ENCODE measurements at places on chromosomes 1 and 21.

- DNase-seq = no peak
Observed at GRCh38 chr1:213083112-213083445, 32.0 kb downstream of the RPS6KC1 start.

GRCh38 chr1:7991504-7992440 lies 30.3 kb downstream of the PARK7 start:
- no peak for DNase-seq

GRCh38 chr1:85228972-85229371 lies 28.2 kb upstream of the SYDE2 start:
- no peak for DNase-seq

- DNase-seq = no peak
Observed at GRCh38 chr1:31434979-31435378, 22.0 kb downstream of the SERINC2 start.

DNA sequence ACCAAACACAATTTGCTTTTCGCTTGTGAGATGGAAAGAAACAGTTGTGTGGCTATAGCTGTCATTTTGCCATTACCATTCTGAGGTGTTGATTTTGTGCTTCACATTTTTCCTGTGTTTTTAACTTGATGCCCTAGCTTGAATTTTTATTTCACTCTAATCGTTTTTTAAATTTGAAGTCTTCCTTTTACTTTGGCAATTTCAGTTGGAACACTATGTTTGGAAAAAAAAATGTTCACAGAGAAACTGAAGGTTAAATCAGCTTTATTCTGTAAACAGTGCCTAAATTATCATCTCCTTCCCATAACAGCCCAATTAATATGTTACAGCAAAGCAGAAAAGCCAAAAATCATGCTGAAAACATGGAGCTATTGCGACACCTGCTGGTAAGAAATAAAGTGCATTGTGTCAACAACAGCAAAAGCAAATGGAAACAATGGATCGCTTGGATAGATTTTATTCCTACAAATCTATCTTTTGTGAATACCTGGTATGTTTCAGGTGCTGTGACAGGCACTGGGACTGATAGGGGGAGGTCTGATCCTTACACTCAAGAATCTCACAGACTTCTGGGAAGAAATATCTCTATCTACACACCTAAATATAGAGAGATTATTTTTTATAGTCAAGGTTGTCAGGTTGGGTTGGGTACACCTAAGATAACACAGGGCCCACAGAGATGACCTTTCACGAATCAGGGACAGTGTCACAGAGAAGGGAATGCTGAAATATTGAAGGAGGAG lies 16.2 kb upstream of the ERICH3 start:
- peak; percentile 74 for DNase-seq

- DNase-seq = peak; percentile 45
Observed at GRCh38 chr1:216910081-216910840, 187.0 kb upstream of the ESRRG start.

- DNase-seq = peak; percentile 79
Observed at GRCh38 chr1:155938220-155938627, 3.2 kb upstream of the RXFP4 start.

GRCh38 chr1:91741301-91741700 lies 144.7 kb downstream of the TGFBR3 start:
- no peak for DNase-seq

DNA sequence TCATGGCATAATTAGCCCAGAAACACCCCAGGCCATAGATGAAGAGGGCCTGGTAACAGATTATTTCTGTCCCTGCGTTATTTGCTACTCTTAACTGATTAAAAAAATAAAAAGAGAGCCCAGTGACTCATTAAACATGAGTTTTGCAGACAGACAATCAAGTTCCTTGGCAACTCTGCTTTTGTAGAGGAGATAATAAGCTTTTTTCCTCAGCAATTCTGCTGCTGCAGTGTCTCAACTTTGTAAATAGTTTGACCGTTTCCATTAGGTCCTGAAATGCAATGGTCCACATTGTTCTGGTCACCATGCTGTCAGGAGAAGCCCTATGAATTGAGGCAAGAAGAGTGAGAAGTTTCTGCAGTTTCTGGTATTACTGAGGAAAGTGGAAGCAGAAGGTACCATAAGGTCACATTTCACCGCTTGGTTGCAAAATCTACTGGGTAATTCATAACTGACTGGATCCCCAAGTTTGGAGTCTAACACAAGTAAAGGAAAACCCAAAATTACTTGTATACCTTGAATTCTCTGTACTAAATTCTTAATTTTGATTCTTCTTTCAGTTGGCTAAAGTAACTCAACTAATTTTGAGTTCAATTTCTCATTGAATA lies 139.5 kb downstream of the ZZZ3 start:
- DNase-seq = peak; percentile 67

GRCh38 chr1:94068999-94069918 lies 51.7 kb downstream of the ABCA4 start:
- DNase-seq = peak; percentile 58

DNA sequence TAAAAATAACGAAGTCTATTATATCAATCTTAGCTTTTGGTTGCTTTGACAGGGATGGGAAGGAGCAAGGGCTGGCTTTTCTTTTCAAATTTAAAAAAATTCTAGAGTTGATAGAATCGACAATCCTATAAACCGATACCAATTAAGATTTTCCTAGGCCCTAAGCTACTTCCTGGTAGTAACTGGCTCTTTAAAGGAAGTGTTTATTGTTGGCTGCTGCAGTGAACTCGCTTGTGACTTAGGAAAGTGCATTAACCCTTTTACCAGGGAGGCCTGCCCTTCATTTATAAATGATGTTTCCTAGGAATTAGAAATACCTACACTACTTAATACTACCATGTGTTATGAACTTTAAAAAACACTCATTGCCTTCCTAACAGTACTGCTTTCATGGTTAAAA lies 33.2 kb downstream of the ATP5PF start:
- DNase-seq = no peak

GRCh38 chr1:212073490-212073889 lies 37.9 kb downstream of the DTL start:
- DNase-seq = no peak

- DNase-seq = peak; percentile 42
Observed at GRCh38 chr1:39268112-39268581, 63.7 kb downstream of the MACF1 start.

DNA sequence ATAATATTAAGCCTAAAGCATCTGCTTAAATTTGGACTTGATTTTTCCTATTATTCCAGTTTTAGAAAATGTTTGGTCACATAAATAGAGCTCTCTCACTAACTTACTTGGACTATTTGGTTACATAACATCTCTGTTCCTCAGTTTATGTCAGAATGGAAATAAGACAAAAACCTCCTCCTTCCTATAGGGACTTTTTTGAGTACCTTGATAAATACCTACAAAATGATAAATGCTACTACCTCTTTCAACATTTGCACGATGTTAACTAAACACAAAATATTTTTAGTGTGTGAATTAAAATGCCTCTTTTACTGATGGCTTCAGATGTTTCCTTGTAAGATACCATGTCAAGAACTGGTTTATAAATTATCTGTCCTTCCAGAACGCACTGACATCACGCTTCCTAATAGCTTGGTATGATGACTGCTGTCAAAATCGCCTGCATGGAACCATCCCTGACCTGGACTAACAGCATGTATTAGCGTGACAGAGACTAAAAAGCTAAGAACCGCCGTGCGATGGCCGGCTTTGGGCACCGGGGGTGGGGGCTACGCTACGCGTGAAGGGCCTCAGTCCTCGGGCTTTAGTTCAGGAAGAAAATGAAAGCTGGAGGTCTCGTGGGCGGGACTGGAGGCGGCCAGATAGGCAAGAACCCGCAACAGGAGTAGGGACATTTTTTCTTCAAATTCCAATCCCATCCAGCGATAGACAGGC lies 133.2 kb upstream of the BARHL2 start:
- DNase-seq = peak; percentile 27

DNA sequence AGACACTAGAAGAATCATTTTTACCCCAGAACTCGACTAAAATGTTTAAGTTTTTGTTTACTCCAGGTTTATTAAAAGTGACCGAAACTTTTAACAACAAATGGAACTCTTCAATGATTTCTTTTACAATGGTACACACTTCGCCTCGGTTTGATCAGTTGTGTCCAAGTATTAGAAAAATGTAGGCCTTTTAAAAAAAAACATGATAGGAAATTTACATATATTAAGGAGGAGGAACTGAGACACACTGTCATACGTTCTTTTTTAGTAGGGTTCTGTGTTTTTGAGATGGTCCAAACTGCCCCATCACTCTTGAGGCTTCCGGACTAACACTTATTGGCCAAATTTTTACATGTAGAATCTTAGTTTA lies 1.3 kb downstream of the PRDM2 start:
- DNase-seq = no peak

DNA sequence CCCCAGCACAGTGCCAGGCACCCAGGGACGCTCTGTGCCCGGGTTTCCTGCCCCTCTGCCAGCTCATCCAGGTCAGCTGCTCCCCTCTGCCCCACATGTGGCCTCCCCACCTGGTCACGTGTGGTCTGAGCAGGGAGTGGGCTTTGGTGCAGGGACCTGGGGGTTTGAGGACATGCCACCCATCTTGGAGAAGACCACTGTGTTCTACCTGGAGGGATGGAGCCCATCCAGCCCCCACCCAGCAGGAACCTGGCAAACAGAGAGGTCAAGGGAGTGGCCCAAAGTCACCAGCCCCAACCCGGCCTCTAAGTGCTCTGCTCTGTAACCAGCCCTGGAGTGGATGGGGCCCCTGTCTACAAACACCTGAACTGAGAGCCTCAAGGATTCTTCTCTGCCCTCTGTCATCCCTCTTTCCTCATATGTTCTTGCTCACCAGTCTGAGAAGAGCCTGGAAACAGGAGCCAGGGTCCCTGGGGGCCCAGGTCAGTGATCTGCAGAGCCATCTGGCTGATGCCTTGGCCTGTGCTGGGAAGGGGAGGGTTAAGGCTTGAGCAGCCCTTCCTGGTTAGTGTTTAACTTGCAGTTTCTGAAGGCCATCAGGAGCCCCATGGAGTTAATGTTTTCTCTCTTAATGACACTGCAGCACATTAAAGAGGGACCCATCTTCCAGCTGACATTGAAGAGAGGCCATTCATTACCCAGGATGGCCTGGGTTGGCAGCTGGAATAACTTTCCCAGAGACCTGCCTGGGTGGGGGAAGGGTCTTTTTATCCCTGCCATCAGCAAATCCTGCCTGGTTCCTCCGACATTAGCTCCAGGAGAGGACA lies 235.4 kb downstream of the PTPRU start:
- no peak for DNase-seq

- no peak for DNase-seq
Observed at GRCh38 chr21:33070744-33070997, 730 bp downstream of the OLIG1 start.

- DNase-seq = no peak
Observed at GRCh38 chr1:237894131-237894530, 3.4 kb upstream of the ZP4 start.

DNA sequence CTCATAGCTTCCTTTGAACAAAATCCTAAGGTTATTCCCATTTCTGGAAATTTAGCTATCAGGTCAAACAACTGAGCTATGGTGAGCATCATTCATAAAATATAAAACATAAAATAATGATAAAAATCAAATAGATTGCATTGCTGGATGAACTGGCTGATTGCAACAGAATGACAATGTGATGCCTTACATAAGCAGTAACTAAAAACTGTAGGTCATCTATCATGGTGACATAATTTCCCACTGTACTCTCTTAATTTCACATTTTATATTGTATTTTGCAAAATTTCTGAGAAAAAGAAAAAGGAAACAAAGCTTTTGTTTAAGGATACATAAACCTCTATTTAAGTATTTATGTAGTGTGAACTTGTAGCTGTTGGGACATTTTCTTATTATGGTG lies 4.6 kb downstream of the PTGER3 start:
- DNase-seq = no peak

- no peak for DNase-seq
Observed at GRCh38 chr1:16067933-16068332, 5.5 kb downstream of the FAM131C start.

Data from cardiac muscle cell (in vitro differentiated cells and primary cell).